ENCODE measurements at places on chromosomes 3 and 15.

- DNase-seq = no peak
Observed at GRCh38 chr15:76309601-76310330, 1.5 kb downstream of the ETFA start.

- DNase-seq = no peak
Observed at GRCh38 chr3:176615826-176616225, 581.5 kb downstream of the TBL1XR1 start.

DNA sequence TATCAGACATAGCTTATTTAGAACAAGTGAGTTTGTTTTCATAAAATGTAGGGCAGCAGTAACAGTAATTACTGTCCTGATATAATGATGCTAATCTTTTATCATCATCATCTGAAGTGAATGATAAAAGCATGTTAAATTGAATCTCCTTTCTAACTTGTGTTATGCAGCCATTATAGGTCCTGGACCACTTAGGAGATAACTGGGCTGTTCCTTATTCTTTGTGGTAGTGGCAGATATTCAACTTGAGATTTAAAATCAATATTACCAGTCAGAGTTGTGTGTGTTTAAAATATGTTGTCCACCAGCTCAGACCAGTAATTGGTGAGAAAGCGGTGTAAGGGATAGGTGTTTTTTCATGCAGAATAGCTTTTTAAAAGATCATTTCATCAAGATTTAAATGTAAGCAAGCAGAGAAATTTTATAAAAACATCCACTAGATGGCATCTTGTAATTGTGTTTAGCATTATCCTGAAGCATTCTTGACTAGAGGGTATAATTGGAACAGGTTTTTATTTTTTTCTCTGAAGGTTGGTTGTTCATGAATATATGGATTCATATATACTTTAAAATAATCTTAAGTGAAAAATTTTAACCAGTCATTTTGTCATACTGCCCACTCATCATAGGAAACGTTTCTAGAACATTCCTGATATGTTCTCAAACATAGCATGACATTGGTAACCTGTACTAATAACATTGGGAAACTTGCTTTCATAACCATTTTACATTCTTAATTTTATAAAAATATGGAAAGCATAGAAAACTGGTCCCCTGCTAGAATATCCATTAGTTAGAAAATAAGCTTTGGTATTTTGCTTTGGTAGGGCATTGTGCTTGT is 153.9 kb downstream of the BBX start:
- no peak for DNase-seq

GRCh38 chr15:70704166-70704565 is 59.2 kb downstream of the UACA start:
- peak; percentile 43 for DNase-seq

GRCh38 chr15:74889883-74890664 is at the start of gene MPI:
MPI (plus strand) TSS chr15:74890042; CDS start chr15:74890074, 32 bp downstream.
- peak; percentile 84 for DNase-seq

DNA sequence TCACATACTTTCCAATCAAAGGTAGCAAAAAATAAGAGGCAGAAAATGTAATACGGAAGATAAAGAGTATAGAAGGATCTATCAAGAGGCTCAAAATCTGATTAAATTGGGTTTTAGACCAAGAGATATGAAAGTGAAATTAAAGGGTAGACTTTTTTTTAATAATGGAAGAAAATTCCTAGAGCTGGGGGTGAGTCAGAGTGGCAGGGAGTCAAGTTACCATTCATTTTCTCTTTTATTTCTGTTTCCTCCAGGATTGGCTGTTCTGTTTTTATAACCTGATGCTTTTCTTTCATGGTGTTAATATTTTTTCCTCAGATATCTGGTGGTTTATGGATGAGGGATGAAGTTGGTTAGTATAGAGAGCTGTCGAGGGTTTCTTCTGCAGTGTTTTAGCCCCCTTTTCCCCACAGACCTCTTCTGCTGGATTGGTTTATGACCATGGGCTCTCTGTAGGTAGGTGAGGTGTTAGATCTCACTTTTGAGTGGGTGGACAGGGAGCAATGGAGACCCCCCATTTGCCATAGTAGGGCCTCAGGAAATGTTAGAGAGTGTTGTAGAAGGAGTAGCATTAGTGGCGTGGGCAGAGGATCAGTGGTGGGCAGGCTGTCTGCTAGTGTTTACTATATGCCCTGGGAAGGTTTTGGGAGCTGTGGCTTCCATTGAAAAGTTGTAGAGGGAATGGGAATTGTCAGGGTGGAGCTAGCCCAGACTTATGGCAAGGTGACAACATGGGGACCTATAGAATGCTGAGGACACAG is 201.6 kb upstream of the GOLGA6L4 start:
- DNase-seq = no peak

GRCh38 chr3:52247409-52248164 is 2.0 kb downstream of the PPM1M start:
- DNase-seq = no peak

GRCh38 chr3:187361835-187362234 is 6.3 kb upstream of the RTP4 start:
- DNase-seq = no peak

- DNase-seq = no peak
Observed at GRCh38 chr3:88991496-88991895, 115.9 kb upstream of the EPHA3 start.

- DNase-seq = no peak
Observed at GRCh38 chr3:160478338-160478737, 28.8 kb upstream of the TRIM59 start.

DNA sequence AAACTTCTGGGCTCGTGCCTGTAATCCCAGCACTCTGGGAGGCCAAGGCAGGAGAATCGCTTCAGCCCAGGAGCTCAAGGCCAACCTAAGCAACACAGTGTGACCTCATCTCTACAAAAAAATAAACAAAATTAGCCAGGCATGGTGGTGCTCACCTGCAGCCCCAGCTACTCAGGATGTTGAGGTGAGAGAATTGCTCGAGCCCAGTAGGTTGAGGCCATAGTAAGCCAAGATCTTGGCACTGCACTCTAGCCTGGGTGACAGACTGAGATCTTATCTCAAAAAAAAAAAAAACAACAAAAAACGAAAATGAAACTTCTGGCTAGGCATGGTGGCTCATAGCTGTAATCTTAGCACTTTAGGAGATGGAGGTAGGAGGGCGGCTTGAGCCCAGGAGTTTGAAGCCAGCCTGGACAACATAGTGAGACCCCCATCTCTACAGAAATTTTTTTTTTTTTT is 53.7 kb downstream of the PIK3CB start:
- no peak for DNase-seq

- no peak for DNase-seq
Observed at GRCh38 chr3:14898929-14899328, 48.5 kb upstream of the NR2C2 start.

- no peak for DNase-seq
Observed at GRCh38 chr3:134918441-134918840, 123.4 kb downstream of the EPHB1 start.

DNA sequence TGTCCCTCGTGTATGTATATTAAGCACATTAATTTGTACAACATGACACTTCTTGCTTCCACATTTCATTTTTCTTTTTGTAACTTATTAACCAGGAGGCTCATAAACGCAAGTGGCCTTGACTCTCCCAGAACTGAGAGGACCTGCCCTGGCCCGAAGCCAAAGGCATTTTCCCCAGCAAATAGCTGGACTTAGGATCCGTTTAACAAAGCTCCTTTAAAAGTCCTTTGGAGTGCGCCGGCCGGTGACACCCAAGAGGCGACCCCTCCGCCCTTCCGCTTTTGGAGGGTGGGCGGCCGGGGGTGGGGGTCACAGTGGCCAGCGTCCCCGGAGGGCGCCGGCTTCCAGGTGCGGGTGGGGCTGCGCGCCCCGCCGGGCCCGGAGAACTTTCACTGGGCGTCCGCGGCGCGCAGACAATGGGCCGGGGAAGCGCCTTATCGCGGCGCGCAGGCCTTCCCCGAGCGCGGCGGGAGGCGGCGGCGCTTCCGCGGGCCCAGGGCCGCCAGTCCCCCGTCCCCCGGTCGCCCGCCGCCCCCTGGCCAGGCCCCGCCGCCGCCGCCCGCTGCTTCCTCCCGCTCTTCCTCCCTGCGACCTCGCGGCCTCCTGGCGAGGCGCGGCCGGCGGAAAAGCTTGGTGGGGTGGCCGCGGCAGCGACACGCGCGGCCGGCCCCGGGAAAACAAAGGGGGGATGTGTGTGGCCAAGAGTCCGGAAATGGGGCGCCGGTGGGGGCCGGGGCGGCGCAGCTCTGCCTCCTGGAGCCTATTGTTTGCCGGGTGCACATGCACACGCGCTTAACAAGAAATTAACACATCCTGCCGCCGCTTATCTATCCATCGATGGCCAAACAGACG is 613.4 kb downstream of the MCTP2 start:
- peak; percentile 81 for DNase-seq
